ENCODE measurements at places on chromosomes 3 and 15. TPM values are rescaled to one million over a fixed set of nuclear protein-coding genes. Genes with fewer than 3 reads are reported as not detected.

Gene VIPR1
- 2.3 TPM for total RNA-seq

Gene CFAP100
- total RNA-seq = not detected

Gene SEMA7A
- 1.1 TPM for total RNA-seq

Gene TMCO5A
- total RNA-seq = not detected

Gene RTP4
- total RNA-seq = not detected

Gene OIP5
- total RNA-seq = 11.8 TPM

Gene FBXW12
- total RNA-seq = not detected

Gene SLCO2A1
- total RNA-seq = 0.38 TPM

Gene IQCF5
- total RNA-seq = not detected

Gene COLQ
- 0.24 TPM for total RNA-seq

Gene DHFR2
- total RNA-seq = 3.2 TPM

Gene SLC12A1
- total RNA-seq = not detected

Gene PPP1R14D
- total RNA-seq = 0.21 TPM

Gene ZCWPW2
- total RNA-seq = not detected

Gene TBC1D5
- 19.6 TPM for total RNA-seq

Gene PIGZ
- total RNA-seq = 1.7 TPM

Gene DGKG
- total RNA-seq = 5.8 TPM

Gene RTP3
- not detected for total RNA-seq

Gene IL5RA
- total RNA-seq = not detected

Gene COL8A1
- total RNA-seq = not detected

Gene KAT2B
- 5.5 TPM for total RNA-seq

Gene CRTAP
- 320 TPM for total RNA-seq

Gene RNU5B-1
- total RNA-seq = not detected

Gene NEIL1
- total RNA-seq = 2.4 TPM

Gene UBE2E1
- total RNA-seq = 116 TPM
